ENCODE measurements at places on chromosomes 3 and 15.

DNA sequence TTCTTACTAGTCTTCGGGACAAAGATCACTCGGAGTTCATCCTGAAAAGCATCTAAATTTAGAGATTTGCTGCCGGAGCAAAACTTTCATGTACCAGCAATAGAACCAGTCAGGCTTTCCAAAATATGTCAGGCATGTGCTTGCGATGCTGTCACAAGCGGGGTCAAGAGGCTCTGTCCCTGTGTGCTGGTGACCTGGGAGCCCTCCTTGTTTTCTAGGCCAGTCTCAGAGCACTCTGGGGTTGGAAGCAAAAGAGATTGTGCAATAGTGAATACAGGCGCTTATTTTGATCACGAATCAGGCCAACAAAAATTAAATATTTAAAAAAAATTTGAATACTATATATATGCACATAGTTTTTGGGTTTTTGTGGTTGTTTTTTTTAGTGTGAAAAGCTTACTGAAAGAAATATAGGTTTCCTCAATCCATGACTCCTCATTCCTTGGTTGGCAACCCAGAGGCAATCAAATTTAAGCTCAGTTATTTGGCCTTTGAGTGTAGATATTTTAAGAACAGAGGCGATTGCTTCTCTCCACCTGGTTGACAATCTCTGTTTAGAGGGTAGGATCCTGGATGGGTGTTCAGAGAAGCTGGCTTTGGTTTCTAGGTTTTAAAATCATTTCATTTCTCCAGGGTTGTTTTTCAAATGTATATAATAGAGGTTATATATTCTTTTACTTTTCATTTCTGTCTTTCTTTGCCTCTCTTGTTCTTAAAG is 8.4 kb upstream of the KLHL24 start:
- DNase-seq: no peak

DNA sequence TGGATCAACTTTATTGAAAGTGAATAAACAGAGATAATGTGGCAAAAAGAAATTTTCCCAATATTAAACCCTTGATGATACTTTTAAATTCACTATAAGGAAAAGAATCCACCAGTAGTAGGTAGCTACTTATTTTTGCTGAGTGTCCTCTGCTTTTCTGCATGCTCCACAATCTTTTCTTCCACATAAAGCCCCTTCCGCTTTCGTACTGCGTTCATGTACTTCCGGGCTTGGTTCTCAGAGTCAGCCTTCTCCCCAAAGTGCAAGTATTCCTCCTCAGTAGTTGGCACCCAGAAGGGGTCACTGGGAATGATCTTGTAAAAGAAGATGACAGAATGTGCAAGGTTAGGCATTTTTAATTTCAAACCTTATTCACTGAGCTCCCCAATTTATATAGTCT is 84.4 kb upstream of the MEX3B start:
- DNase-seq: no peak

DNA sequence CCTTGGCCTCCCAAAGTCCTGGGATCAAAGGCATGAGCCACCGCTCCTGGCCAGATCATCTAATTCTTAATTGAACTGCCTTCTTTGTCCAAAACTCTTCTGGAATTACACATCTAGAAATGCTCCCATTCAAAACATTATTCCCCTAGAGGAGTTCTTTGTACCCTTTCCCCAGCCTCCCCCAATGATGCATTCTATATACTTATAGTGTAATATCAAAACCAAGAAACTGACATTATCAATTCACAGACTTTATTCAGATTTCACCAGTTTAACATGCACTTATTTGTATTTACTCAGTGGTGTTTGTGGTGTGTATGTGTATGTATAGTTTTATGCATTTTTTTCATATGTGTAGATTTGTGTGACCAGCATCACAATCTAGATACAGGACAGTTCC is 85.0 kb downstream of the PTPRG start:
- no peak for DNase-seq

DNA sequence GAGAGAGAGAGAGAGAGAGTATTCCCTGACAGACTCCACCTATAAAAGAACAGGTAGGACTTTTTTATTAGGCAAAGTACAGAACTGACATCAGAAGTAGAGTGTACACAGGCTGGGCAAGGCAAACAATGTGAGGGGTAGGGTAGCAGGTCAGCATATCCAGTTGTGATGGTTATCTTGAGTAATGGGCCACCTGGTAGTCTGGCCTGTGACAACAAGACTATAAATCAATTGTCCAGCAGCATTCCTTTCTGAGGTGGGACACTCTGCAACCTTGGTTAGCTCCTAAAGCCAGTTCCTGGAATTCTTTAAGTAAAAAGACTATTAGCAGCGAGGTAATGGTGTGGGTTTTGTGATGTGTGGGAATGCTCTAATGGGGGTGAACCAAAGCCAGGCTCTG is 14.9 kb upstream of the TMCC1 start:
- DNase-seq: no peak

Data from activated naive CD4-positive, alpha-beta T cell treated with anti-CD3 and anti-CD28 coated beads, Interleukin-2, amount 50 U/mL, for 16 hours (primary cell).